ENCODE measurements at places on chromosomes 7 and 10. TPM values are rescaled to one million over a fixed set of nuclear protein-coding genes. Genes with fewer than 3 reads are reported as not detected.
A peak's percentile ranks its signal among the peaks of the same experiment; 100 is the strongest.

GRCh38 chr7:156673454-156673853 is 32.9 kb downstream of the RNF32 start:
- no peak for DNase-seq
- H3K36me3 ChIP-seq: 0 out of 2 replicates have a peak, but pooled peaks cover 3% of the 10 kb centered on the region
- peaks cover 1% of the 10 kb centered on the region for H3K4me1 ChIP-seq
- H3K4me3 ChIP-seq: no peak overlapping the region
- no peaks in the 10 kb centered on the region for H3K27me3 ChIP-seq

TBXAS1 gene
- 4.0 TPM for total RNA-seq

- H3K4me3 ChIP-seq: no peak overlapping the region
- no peak for DNase-seq
- no peaks in the 10 kb centered on the region for H3K27me3 ChIP-seq
- H3K4me1 ChIP-seq: peaks cover 22% of the 10 kb centered on the region
- H3K27ac ChIP-seq: no peak overlapping the region
These were observed 307.4 kb upstream of the LRGUK start for GRCh38 chr7:133819695-133820094.

CALCR gene
- total RNA-seq: not detected

HOXA3 gene
- total RNA-seq: 2.1 TPM

GRCh38 chr10:680146-680545 is 9.3 kb downstream of the DIP2C start:
- no peaks in the 10 kb centered on the region for H3K27me3 ChIP-seq
- peaks cover 12% of the 10 kb centered on the region for H3K4me1 ChIP-seq
- no peak overlapping the region for H3K4me3 ChIP-seq

DNA sequence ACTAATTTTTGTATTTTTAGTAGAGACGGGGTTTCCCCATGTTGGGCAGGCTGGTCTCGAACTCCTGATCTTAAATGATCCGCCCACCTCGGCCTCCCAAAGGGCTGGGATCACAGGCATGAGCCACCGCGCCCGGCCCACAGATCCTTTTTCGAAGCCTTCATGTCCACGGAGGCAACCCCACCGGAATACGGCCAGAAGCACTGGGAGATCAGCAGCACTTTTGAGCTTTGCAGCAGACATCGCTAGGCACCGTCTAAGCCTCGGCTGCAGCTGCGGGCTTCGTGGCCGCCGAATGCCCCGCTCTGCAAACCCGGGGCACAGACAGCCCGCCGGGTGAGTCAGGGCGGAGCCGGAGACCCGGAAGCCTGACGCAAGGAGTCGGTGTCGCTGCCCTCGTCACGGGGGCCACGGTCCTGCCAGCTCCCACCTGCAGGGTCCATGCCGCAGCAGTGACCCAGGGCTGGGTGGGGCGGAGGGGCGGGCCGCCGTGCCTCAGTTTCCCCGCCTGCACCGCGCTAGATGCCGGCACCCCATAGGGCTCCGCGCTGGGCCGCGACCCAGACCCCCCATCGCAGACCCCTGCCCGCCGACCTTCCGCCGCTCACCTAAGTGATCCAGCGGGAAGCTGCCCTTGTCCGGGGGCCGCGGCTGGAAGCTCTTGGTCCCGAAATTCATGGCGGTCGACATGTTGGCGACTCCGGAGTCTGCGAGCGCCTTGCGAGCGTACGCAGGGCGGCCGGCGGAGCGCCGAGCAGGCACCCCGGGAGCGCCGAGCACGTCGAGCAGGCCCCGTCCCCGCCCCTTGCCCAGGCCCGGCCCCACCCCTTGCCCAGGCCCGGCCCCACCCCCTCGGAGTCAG is at the start of gene COX19:
Gene COX19, minus strand, starts transcription at position 730 of the 862 bp plus-strand sequence. Its CDS starts 40 bp downstream, at position 690.
- peak within 1 kb of the TSS; percentile 98 for H3K4me3 ChIP-seq
- H3K36me3 ChIP-seq: peaks cover 13% of the 10 kb centered on the region
- H3K27me3 ChIP-seq: no peaks in the 10 kb centered on the region
- H3K4me1 ChIP-seq: peaks cover 71% of the 10 kb centered on the region
- peak within 1 kb of the TSS; percentile 100 for H3K27ac ChIP-seq

- H3K4me3 ChIP-seq: no peak overlapping the region
- H3K4me1 ChIP-seq: no peaks in the 10 kb centered on the region
- DNase-seq: no peak
- H3K27me3 ChIP-seq: 0 out of 3 replicates have a peak, but pooled peaks cover 10% of the 10 kb centered on the region
These were observed 111.6 kb downstream of the ARHGAP22 start for GRCh38 chr10:48493083-48493871.

FGL2 gene
- 0.08 TPM for total RNA-seq

C10orf62 gene
- 0.28 TPM for total RNA-seq

KLLN gene
- total RNA-seq: 0.39 TPM

DNA sequence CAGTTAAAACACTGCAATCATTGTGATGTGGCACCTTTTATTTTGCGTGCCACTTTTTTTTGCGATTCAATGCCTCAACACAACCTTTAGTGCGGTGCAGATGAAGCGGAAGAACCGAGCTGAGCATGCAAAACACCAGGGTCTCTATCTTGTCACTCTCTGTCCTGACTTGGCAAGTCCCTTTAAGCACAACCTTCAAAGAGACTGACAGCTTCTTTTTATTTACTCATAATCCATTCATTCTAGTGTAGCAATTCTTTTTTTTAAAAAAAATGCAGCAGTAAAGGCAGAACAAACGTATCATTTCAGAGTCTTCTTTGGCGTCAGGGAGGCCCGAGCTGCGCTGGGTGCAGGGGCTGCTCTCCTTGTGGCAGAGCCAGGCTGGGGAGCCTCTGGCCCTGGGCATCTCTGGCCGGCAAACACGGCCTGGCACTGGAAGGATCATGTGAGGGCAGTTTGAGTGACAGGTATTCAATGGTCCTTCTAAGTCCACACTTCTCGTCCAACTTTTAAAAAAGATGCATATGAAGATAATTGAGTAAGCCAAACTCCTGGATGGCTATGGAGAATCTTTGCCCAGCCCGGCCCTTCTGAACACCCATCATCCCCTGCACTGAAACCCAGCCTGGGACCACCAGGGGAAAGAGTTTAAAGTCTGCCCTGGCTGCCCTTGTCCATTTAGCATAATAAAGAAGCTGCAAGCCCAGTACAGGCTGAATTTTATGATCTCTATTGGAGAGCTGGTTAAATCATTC is 3.9 kb downstream of the PTF1A start:
- no peak for DNase-seq
- H3K27ac ChIP-seq: no peak overlapping the region
- H3K36me3 ChIP-seq: no peaks in the 10 kb centered on the region
- H3K4me3 ChIP-seq: no peak overlapping the region
- H3K27me3 ChIP-seq: peaks cover 5% of the 10 kb centered on the region

GRCh38 chr10:29636178-29636577 is 1.4 kb upstream of the SVIL start:
- DNase-seq: no peak
- H3K27ac ChIP-seq: no peak overlapping the region
- peaks cover 38% of the 10 kb centered on the region for H3K4me1 ChIP-seq
- H3K36me3 ChIP-seq: no peaks in the 10 kb centered on the region
- H3K4me3 ChIP-seq: no peak overlapping the region

DNA sequence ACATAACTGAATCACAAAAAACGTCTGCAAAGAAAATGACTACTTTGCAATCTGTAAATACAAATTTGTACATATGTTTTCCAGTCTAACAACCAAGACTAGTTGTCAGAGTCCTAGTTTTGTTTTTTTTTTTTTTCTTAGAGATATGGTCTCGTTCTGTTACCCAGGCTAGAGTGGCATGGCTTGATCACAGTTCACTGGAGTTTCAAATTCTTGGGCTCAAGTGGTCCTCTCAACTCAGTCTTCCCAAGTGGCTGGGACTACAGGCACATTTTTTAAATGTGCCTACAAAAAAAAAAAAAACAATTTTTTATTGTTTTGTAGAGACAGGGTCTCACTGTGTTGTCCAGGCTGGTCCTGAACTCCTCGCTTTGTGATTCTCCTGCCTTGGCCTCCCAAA is 70.8 kb downstream of the ORC5 start:
- peaks cover 44% of the 10 kb centered on the region for H3K36me3 ChIP-seq
- DNase-seq: no peak
- H3K27me3 ChIP-seq: no peaks in the 10 kb centered on the region

- peaks cover 38% of the 10 kb centered on the region for H3K4me1 ChIP-seq
- peak overlapping the region; percentile 65 for H3K27ac ChIP-seq
- H3K27me3 ChIP-seq: no peaks in the 10 kb centered on the region
- H3K4me3 ChIP-seq: peak overlapping the region; percentile 91
- H3K36me3 ChIP-seq: 0 out of 3 replicates have a peak, but pooled peaks cover 7% of the 10 kb centered on the region
- DNase-seq: peak; percentile 9
These were observed 660 bp downstream of the SUV39H2 start for GRCh38 chr10:14879124-14879927.

CYP2E1 gene
- not detected for total RNA-seq

DNA sequence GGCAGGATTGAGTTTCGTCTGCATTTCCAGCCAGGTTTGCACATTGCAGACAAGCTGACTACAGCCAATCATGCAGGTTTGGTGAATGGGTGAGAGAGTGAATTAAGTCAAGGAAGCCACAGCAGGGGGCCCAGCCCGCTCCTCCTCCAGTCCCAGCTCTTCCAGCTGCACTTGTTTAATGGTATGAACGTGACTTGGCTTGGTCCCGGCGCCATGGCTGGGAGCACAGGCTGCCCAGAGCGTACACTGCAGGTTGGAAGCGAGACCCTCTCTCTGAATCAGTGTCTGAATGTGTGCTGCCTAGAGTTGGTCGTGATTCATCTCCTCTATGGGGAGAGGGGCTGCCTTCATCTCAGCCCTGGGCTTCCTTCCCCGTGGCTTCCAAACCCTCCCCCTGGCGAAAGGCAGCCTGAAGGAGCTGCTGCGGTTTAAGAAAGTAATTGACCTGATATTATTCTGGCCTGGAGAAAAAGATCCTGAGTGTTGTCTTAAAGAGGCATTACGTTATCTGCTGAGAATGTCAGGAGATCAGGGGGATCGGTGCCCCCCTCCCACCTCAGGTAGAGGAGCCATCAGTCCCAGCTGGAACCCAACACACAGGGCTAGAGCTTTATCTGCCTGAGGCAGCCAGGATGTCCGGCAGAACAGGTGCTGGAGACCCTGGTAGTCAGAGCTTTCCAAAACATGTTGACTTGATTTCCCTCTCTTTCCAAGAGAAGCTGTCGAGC is 132.1 kb downstream of the COL26A1 start:
- H3K4me3 ChIP-seq: no peak overlapping the region
- no peaks in the 10 kb centered on the region for H3K4me1 ChIP-seq
- no peak overlapping the region for H3K27ac ChIP-seq
- no peak for DNase-seq
- no peaks in the 10 kb centered on the region for H3K27me3 ChIP-seq

LGI1 gene
- not detected for total RNA-seq

GRCh38 chr7:153381275-153382040 is 621.9 kb downstream of the ACTR3B start:
- no peaks in the 10 kb centered on the region for H3K27me3 ChIP-seq
- DNase-seq: peak; percentile 28
- H3K36me3 ChIP-seq: no peaks in the 10 kb centered on the region
- H3K4me1 ChIP-seq: no peaks in the 10 kb centered on the region
- H3K27ac ChIP-seq: no peak overlapping the region

- H3K4me3 ChIP-seq: no peak overlapping the region
- peaks cover 37% of the 10 kb centered on the region for H3K4me1 ChIP-seq
- no peak for DNase-seq
- H3K36me3 ChIP-seq: no peaks in the 10 kb centered on the region
- H3K27me3 ChIP-seq: no peaks in the 10 kb centered on the region
- no peak overlapping the region for H3K27ac ChIP-seq
These were observed 183.2 kb downstream of the PRPF18 start for GRCh38 chr10:13769946-13770345.

GRCh38 chr7:41590986-41591385 is 111.9 kb downstream of the INHBA start:
- no peak overlapping the region for H3K4me3 ChIP-seq
- H3K27me3 ChIP-seq: no peaks in the 10 kb centered on the region
- H3K4me1 ChIP-seq: no peaks in the 10 kb centered on the region
- no peak overlapping the region for H3K27ac ChIP-seq
